ENCODE measurements at places on chromosomes 7 and 10. TPM values are rescaled to one million over a fixed set of nuclear protein-coding genes. Genes with fewer than 3 reads are reported as not detected.

GRCh38 chr7:45007106-45007505, 7.1 kb downstream of the CCM2 start:
- H3K36me3 ChIP-seq: peaks cover 50% of the 10 kb centered on the region
- no peak overlapping the region for H3K4me3 ChIP-seq
- no peak for DNase-seq
- H3K4me1 ChIP-seq: peaks cover 60% of the 10 kb centered on the region
- peak overlapping the region; percentile 2 for H3K27ac ChIP-seq
- H3K27me3 ChIP-seq: no peaks in the 10 kb centered on the region

The WEE2 gene
- not detected for total RNA-seq

The UFSP1 gene
- total RNA-seq: 3.7 TPM

The ECD gene
- 30.9 TPM for total RNA-seq

- no peaks in the 10 kb centered on the region for H3K36me3 ChIP-seq
- DNase-seq: no peak
- no peak overlapping the region for H3K27ac ChIP-seq
- no peaks in the 10 kb centered on the region for H3K4me1 ChIP-seq
These were observed 194.9 kb downstream of the SUGCT start for GRCh38 chr7:40329601-40330153.

The DMBT1 gene
- not detected for total RNA-seq

GRCh38 chr10:32367793-32368453, 21.0 kb upstream of the EPC1 start:
- H3K27me3 ChIP-seq: no peaks in the 10 kb centered on the region
- H3K4me1 ChIP-seq: peaks cover 39% of the 10 kb centered on the region
- DNase-seq: peak; percentile 81

- H3K36me3 ChIP-seq: no peaks in the 10 kb centered on the region
- H3K4me1 ChIP-seq: peaks cover 11% of the 10 kb centered on the region
- H3K27ac ChIP-seq: no peak overlapping the region
- DNase-seq: no peak
These were observed 49.1 kb downstream of the GRB10 start for GRCh38 chr7:50733552-50733951.

The WAC gene
- 126 TPM for total RNA-seq

The GRIFIN gene
- not detected for total RNA-seq

GRCh38 chr10:92848037-92848440, 281 bp upstream of the EXOC6 start:
- peaks cover 30% of the 10 kb centered on the region for H3K4me1 ChIP-seq
- peaks cover 3% of the 10 kb centered on the region for H3K36me3 ChIP-seq
- H3K4me3 ChIP-seq: peak overlapping the region; percentile 81
- H3K27me3 ChIP-seq: no peaks in the 10 kb centered on the region
- peak overlapping the region; percentile 82 for H3K27ac ChIP-seq
- no peak for DNase-seq

- H3K4me3 ChIP-seq: no peak overlapping the region
- H3K4me1 ChIP-seq: peaks cover 15% of the 10 kb centered on the region
- no peak overlapping the region for H3K27ac ChIP-seq
- no peaks in the 10 kb centered on the region for H3K27me3 ChIP-seq
- DNase-seq: no peak
These were observed 17.4 kb downstream of the CNNM2 start for GRCh38 chr10:102935505-102935904.

DNA sequence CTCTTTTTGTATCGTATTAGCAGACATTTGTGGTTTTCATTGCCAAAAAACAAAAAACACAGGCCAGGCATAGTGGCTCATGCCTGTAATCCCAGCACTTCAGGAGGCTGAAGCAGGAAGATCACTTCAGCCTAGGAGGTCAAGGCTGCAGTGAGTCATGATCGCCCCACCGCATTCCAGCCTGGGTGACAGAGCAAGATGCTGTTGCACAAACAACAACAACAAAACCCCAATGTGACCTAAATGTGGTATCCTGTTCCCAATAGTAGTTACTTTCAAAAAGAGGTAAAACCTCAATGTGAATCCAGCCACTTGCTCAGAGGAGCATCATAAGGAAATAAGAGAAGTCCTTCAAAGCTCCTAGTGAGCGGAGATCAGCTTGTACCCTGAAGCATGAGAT, 45.8 kb upstream of the SKAP2 start:
- H3K27ac ChIP-seq: no peak overlapping the region
- no peak for DNase-seq
- H3K27me3 ChIP-seq: no peaks in the 10 kb centered on the region

- H3K36me3 ChIP-seq: peaks cover 12% of the 10 kb centered on the region
- H3K4me1 ChIP-seq: peaks cover 33% of the 10 kb centered on the region
- no peak for DNase-seq
- no peak overlapping the region for H3K27ac ChIP-seq
- H3K27me3 ChIP-seq: no peaks in the 10 kb centered on the region
These were observed 6.1 kb upstream of the ACTA2 start for GRCh38 chr10:88958721-88959120.

The APBB1IP gene
- total RNA-seq: 75.9 TPM

DNA sequence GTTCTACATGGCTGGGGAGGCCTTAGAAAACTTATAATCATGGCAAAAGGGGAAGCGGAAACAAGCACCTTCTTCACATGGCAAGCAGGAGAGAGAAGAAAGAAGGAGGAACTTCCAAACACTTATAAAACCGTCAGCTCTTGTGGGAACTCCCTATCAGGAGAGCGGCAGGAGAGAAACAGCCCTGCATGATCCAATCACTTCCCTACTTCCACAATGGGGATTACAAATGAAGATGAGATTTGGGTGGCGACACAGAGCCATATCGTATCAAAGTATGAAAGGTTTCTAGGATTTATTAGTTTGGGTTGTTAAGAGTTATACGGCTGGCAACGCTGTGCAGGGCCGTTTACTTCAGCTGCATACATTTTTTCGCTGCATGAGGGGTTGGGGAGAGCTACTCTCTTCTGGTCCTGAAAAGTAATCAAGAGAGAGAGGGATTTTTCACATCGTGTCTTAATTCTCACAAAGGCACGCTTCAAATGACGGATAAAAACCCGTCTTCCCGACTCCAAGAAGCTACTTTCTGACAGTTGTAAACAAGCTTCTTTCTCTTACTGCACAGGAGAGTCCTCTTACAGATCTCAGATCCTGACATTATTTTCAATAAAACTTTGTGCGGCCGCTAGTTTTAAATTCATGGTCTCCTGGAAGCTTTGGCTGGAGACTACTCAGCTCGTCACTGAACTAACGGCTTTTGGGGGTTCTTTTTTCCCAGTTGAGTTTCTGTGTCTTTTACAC, 751 bp upstream of the GTPBP10 start:
- H3K4me1 ChIP-seq: peaks cover 27% of the 10 kb centered on the region
- peaks cover 13% of the 10 kb centered on the region for H3K36me3 ChIP-seq
- peak overlapping the region; percentile 94 for H3K4me3 ChIP-seq
- H3K27ac ChIP-seq: peak overlapping the region; percentile 99
- peak; percentile 26 for DNase-seq

- no peak for DNase-seq
- no peaks in the 10 kb centered on the region for H3K27me3 ChIP-seq
- peaks cover 16% of the 10 kb centered on the region for H3K4me1 ChIP-seq
- H3K27ac ChIP-seq: no peak overlapping the region
These were observed 28.1 kb downstream of the LRRC4 start for GRCh38 chr7:128003167-128003566.

DNA sequence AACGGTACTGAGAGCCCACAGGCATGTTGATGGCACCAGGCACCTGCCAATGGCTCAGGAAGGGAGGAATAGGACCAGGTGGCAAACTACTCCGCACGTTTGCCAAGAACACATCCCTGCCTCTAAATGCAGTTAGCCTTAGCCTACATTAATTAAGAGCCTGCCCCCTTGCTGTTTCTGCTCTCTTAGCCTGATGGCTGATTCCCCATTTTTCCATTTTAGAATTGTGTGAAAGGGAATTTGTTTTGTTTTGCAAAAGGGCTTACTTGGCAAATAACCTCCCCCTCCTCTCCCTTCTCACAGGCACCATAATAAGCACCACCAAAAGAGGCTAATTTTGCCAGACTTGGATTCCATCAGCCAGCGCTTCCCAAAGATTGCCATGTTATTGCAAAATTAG, 1203.2 kb downstream of the SORCS3 start:
- H3K36me3 ChIP-seq: no peaks in the 10 kb centered on the region
- H3K27me3 ChIP-seq: no peaks in the 10 kb centered on the region
- no peak for DNase-seq

DNA sequence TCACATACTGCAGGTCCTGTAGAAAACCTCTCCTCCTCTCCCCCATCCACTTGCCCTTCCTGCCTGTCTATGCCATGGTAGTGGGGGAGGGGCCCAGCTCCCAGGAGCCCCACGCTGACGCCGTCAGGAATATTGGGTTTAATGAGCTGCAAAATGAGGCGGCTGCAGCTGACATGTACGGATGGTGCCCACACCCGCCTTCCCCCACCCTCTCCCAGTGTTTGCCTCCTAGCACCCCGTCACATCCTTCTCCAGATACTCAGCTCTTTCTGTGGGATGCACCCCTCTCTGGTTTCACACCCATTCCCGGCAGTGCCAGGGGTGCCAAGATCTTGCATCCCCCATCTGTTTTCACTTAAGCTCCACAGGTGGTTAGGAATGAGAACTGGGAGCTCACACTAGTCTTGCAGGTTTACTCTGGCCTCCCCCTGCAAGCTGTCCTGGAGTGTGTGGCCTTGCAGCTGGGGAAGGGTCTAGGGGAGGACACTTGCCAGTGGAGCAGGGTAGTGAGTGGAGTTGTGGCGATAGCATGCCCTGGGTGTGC, 26.1 kb downstream of the GBX1 start:
- H3K4me1 ChIP-seq: no peaks in the 10 kb centered on the region
- DNase-seq: no peak
- no peak overlapping the region for H3K4me3 ChIP-seq
- no peaks in the 10 kb centered on the region for H3K36me3 ChIP-seq
- no peak overlapping the region for H3K27ac ChIP-seq

DNA sequence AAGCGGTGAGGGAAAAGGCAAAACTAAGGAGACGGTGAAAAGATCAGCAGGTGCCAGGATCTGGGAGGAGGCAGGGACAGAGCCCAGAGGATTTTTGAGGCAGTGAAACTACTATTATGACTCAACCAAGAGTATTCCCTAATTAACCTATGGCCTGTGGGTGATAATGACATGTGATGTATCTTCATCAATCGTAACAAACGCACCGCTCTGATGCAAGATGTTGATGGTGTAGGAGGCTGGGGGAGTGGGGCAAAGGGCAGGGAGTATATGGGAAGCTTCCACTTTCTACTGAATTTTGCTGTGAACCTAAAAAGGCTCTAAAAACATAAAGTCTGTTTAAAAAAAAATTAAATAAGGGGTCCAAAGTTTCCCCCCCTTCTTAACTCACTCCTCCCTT, 25.5 kb upstream of the EZH2 start:
- no peak overlapping the region for H3K27ac ChIP-seq
- peaks cover 2% of the 10 kb centered on the region for H3K36me3 ChIP-seq
- peaks cover 36% of the 10 kb centered on the region for H3K4me1 ChIP-seq
- H3K4me3 ChIP-seq: no peak overlapping the region
- H3K27me3 ChIP-seq: no peaks in the 10 kb centered on the region

GRCh38 chr7:42735081-42735480, 176.8 kb downstream of the C7orf25 start:
- no peaks in the 10 kb centered on the region for H3K36me3 ChIP-seq
- no peak for DNase-seq
- no peak overlapping the region for H3K4me3 ChIP-seq
- H3K27ac ChIP-seq: no peak overlapping the region
- no peaks in the 10 kb centered on the region for H3K4me1 ChIP-seq
- no peaks in the 10 kb centered on the region for H3K27me3 ChIP-seq

The LIPJ gene
- not detected for total RNA-seq

DNA sequence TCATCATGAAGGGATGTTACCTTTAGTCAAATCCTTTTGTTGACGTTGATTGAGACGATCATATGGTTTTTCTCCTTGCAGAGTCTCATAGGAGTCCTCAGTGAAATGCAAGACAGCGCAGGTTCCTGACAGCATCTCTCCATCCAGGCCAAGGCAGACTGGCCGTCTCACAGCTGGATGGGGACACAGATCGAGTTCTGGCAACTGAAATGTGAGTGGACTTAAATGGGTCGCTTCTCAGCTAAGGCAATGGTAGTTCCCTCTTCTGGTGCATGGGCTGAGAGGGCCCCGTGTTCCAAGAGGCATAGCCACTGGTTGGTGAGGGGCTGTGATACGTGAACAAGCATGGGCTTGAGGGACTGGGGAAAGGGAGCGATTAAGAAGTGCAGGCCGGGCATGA, 99.3 kb upstream of the CPXM2 start:
- H3K36me3 ChIP-seq: no peaks in the 10 kb centered on the region
- H3K4me3 ChIP-seq: no peak overlapping the region
- H3K27ac ChIP-seq: no peak overlapping the region
- no peak for DNase-seq

- no peak overlapping the region for H3K27ac ChIP-seq
- H3K4me1 ChIP-seq: peaks cover 10% of the 10 kb centered on the region
- H3K27me3 ChIP-seq: no peaks in the 10 kb centered on the region
- peaks cover 59% of the 10 kb centered on the region for H3K36me3 ChIP-seq
- DNase-seq: no peak
These were observed 8.1 kb downstream of the TFAM start for GRCh38 chr10:58393317-58393716.

The PLXDC2 gene
- total RNA-seq: 0.05 TPM

- no peaks in the 10 kb centered on the region for H3K36me3 ChIP-seq
- no peaks in the 10 kb centered on the region for H3K4me1 ChIP-seq
- H3K27ac ChIP-seq: no peak overlapping the region
These were observed 39.6 kb upstream of the ZNF680 start for GRCh38 chr7:64602518-64602917.

GRCh38 chr10:114239117-114239993, at the start of gene VWA2:
Gene VWA2, plus strand, starts transcription at chr10:114239254. Its CDS starts 9,460 bp downstream, at chr10:114248714.
- H3K4me3 ChIP-seq: peak within 1 kb of the TSS; percentile 20
- H3K27me3 ChIP-seq: peaks cover 51% of the 10 kb centered on the region
- H3K27ac ChIP-seq: no peak within 1 kb of the TSS
- no peaks in the 10 kb centered on the region for H3K36me3 ChIP-seq
- peak; percentile 32 for DNase-seq

The KCNH2 gene
- total RNA-seq: not detected

The GJD4 gene
- not detected for total RNA-seq

DNA sequence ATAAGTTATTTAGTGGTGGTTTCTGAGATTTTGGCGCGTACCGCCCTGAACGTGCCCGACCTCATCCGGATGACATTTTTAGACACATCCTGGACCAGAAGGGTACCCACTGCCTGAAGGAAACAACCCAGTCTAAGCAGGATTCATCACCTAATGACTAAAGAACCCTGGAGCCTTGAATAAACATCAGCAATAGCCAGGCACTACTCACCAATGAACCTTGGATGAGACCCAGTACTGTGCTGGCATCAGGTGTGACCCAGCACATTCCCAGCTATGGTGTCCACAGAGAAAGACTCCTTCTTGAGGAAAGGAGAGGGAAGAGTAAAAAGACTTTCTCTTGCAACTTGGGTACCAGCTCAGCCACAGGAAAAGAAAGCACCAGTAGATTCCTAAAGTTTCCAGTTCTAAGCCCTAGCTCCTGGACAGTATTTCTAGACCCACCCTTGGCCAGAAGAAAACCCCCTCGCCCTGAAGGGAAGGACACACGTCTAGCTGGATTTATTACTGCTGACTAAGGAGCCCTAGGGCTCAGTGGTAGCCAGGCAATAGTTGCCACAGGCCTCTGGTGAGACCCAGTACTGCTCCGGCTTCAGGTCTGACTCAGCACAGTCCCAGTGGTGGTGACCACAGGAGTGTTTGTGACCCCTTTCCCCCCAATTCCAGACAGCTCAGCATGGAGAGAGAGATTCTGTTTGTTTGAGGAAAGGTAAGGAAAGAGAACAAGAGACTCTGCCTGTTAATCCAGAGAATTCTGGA, 32.5 kb downstream of the ZNF277 start:
- H3K4me3 ChIP-seq: no peak overlapping the region
- H3K36me3 ChIP-seq: peaks cover 7% of the 10 kb centered on the region
- DNase-seq: no peak

- H3K4me1 ChIP-seq: no peaks in the 10 kb centered on the region
- DNase-seq: no peak
- no peak overlapping the region for H3K4me3 ChIP-seq
- H3K27me3 ChIP-seq: peaks cover 9% of the 10 kb centered on the region
These were observed 206.8 kb upstream of the HABP2 start for GRCh38 chr10:113345826-113346624.

All from activated CD8-positive, alpha-beta T cell treated with anti-CD3 and anti-CD28 coated beads, Interleukin-2, amount 10 ng/mL, durations not matched to agents 7 days and 5 days (primary cell).